NCI-H2081 (cell line): ENCODE measurements at places on chromosomes 13 and 19.

GRCh38 chr13:21318891-21319532 lies 140.1 kb downstream of the ZDHHC20 start:
- DNase-seq = no peak

GRCh38 chr19:31980796-31981195 lies 364.6 kb upstream of the ZNF507 start:
- no peak for DNase-seq

GRCh38 chr19:42850981-42851717 lies 28.4 kb downstream of the PSG1 start:
- DNase-seq = no peak

- DNase-seq = no peak
Measured at GRCh38 chr13:26021516-26021915, 30.3 kb downstream of the SHISA2 start.

DNA sequence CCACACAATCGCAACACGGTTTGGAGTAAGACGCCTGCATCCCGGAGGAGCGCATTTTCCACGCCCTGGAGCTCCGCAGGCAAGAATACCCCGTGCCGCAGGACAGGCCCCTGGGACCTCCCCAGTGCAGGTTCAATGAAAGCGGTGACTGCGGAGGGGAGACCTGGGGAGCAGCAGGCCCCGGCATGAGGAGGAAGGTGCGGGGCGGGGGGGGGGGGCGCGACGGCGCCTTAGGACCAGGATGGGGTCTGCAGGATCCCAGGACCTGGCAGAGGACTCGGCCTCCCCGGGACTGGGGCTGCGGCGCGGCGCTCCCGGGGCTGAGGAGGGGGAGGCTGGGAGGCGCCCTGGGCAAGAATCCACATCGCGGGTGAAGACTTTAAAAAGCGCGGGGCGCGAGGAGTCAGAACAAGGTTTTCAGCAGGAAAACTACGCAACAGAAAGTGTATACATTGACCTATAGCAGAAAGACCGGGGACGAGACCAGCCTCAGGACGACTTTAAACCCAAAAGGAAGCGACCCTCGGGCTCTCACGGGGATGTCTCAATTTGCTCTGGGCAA lies 432 bp downstream of the ZNF611 start:
- DNase-seq = peak; percentile 23

DNA sequence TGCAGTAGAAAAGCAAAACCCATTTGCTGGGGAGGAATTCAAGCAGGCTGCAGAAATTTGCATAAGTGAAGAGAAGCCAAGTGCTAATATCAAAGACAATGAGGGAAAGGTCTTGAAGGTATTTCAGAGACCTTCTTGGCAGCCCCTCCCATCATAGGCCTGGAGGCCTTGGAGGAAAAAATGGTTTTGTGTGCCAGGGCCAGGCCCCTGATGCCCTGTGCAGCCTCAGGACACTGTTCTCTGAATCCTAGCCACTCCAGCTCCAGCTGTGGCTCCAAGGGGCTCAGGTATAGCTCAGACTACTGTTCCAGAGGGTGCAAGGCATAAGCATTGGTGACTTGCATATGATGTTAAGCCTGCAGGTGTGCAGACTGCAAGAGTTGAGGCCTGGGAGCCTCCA lies 463.2 kb upstream of the ATXN8OS start:
- no peak for DNase-seq
